Left renal cortex interstitium (tissue), 4 donors: ENCODE measurements at places on chromosomes 11 and 22. TPM values are rescaled to one million over a fixed set of nuclear protein-coding genes. Genes with fewer than 3 reads are reported as not detected.

API5 gene
- 121 TPM for polyA plus RNA-seq

DNA sequence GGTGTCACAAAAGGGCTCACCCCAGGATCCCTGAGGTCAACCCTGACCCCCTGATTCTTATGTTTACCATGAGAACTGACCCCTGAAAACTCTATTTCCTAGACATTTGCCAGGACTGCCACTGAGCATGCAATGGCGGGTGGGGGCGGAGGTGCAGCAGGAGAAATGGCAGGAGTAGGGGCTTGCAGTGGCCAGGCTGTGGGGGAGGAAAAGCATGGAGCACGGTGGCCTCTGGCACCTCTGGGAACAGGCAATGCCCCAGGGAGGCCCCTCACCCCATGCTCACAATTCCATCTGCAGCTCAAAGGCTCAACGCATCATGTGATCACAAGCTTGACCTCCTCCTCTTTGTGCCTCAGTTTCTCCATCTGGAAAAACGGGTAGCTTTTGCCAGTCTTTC, 46.5 kb upstream of the FGF3 start:
- DNase-seq, result no peak

DNA sequence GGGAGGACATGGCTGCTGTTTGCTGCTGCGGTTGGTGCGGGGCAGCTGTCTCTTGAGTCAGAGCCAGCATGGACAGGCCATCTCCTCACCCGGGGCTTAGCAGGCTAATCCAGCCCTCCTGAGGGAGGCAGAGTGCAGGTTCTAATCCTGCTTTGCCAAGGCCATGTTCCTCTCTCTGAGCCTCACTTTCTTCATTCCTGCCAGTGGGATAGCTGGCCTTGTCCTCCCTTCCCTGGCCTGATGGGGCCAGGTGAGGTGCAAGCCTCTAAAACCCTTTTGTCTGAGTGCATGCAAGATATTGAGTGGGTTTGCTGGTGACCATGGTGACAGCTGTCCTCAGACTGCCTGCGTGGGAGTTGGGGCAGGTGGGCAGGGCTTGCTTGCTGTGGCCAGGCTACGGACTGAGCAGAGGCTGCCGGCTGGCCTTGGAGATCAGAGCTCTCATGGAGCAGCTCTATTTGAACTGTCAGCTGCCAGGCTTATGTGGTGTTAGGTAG, 3.6 kb downstream of the USP35 start:
- peak; percentile 17 for DNase-seq

GRCh38 chr11:40434926-40435325, 1024.5 kb downstream of the LRRC4C start:
- DNase-seq, result no peak

P2RX6 gene
- 0.92 TPM for polyA plus RNA-seq

- no peak for DNase-seq
These were observed 823 bp upstream of the CPT1A start for GRCh38 chr11:68842427-68843051.

DNA sequence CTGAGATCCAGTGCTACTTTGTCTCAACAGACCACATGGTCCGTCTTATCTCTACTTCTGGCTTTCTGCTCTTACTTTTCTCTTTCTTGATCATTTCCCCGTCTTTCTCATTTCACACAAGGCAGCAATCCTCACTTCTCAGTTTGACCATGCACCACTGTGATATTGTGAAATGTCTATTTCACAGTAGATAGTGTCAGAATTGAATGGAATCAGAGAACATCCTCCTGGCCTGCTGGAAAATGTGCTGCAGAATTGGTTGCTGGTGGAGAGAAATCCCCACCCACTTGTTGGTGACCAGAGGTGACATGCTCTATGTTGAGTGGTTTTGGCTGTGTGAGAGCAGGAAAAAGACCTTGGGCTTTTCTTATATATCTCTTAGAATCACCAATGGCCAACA, 57.8 kb upstream of the RCN1 start:
- DNase-seq, result no peak

- DNase-seq, result no peak
These were observed at the start of gene CREB3L1 for GRCh38 chr11:46277622-46278386. TSS of gene CREB3L1 (plus strand) at chr11:46277662. CDS start at chr11:46278112, 450 bp downstream.

DNA sequence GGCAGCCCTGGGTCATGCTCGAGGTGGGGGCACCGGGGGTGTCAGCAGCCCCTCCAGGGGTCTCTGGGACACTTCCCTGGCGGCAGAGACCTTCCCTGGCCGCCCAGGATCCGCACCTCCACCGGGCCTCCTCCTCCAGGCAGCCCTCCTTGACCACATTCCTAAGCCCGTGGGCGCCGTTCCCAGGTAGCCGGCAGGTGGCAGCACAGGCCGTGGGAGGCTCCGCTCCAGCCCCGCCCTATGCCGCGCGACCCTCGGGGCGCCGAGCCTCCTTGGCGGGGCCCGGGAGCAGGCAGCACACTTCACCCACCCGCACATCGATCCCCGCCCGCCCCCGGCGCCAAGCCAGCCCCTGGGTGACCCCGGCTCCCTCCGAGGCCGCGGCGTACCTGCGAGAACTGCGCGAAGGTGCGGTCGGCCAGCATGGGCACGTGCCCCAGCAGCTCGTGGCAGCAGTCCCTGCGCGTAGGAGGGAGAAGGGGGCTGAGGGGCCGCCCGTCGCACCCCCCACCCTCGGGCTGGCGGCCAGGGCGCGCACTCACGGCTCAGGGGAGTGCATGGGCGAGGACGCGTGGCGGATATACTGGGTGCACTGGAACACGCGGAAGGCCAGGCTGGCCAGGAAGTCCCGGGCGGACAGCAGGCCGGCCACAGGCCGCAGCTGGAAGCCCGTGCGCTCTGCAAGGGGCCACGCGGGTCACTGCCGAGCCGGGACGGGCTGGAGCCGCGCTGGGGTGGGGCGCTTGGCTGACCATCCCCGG, 5.3 kb upstream of the INS start:
- no peak for DNase-seq

MUC5AC gene
- polyA plus RNA-seq, result not detected

DNA sequence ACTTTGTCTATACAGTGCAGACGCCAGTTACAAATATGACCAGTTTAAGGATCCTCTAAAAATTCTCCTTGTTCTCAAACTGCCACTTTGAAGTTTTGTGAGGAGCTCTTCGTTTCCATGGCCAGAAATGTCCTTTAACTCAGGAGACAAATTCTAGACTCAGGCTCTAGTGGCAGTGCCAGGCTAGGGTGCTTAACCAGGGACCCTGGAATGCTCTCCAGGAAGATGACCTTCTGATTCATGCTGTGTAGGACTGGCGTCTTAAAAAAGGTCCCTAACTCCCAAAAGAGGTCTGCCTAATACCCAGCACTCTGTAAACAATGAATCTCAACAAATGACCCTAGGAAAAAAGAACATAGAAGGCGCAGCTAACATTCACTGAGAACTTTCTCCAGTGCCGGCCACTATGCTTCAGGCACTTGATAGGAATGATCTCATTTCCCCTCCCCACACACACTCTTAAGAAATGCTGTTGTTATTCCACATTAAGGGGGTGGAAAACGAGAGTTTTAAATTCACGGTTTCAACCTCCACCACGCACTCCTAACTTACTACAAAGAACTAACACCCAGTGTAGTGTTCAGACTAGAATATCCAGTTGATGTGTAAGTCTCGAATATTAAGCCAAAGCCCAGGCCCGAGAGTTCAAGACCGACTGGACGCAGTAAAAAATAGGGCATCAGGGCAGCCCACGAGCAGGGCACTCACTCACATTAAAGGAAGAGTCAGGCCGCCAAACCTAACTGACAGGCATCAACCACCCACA, 747 bp downstream of the NXF1 start:
- no peak for DNase-seq

GRCh38 chr22:29799217-29799680, 32.1 kb downstream of the UQCR10 start:
- no peak for DNase-seq

SEC14L2 gene
- 8.0 TPM for polyA plus RNA-seq
